GM12891 (cell line): ENCODE measurements at places on chromosomes 13 and 19.

GRCh38 chr19:48117515-48118130 is 7.0 kb upstream of the PLA2G4C start:
- no peak for DNase-seq

DNA sequence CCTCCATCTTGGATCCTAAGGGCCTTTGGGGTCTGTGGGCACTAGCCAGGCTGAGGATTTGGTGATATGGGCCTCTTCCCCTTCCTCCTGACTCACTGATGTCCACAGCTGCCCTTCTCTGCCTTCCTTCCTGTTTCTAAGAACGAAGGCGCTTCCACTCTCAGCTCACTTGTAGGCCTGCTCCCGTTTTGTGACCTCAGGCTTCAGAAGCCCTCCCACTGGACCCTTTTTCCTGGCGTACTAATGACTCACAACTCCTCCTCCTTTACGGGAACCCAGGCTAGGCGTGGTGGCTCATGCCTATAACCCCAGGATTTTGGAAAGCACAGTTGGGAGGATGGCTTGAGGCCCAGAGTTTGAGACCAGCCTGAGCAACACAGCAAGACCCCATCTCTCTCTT is 55.6 kb downstream of the TMED1 start:
- DNase-seq = no peak

GRCh38 chr13:71149498-71150363 is 717.3 kb downstream of the DACH1 start:
- DNase-seq = no peak

DNA sequence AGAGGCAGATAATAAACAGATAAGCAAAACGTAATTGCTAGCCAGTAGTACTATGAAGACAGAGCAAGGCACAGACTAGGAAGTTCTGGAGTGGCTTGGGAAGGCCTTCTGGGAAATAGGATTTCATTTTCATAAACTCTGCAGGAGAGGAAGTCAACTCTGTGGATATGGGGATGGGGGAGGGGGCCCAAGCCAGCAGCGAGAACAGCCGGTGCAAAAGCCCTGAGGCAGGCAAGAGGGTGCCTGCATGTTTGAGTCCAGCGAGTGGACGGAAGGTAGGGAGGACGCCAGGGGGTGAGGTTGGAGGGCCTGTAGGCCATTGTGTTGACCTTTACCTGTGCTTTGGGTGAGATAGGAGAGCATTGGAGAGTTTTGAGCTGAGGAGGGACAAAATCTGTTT is 9.0 kb upstream of the ASF1B start:
- DNase-seq = no peak

DNA sequence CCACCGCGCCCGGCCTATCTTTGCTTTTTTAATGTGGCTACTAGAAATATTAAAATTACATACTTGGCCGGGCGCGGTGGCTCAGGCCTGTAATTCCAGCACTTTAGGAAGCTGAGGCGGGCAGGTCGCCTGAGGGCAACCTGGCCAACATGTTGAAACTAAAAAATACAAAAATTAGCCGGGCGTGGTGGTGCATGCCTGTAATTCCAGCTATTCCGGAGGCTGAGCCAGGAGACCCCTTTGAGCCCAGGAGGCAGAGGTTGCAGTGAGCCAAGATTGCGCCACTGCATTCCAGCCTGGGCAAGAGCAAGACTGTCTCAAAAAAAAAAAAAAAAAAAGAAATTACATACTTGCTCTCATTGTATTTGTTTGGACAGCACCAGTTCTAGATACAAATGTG is 34.8 kb upstream of the DPRX start:
- no peak for DNase-seq

DNA sequence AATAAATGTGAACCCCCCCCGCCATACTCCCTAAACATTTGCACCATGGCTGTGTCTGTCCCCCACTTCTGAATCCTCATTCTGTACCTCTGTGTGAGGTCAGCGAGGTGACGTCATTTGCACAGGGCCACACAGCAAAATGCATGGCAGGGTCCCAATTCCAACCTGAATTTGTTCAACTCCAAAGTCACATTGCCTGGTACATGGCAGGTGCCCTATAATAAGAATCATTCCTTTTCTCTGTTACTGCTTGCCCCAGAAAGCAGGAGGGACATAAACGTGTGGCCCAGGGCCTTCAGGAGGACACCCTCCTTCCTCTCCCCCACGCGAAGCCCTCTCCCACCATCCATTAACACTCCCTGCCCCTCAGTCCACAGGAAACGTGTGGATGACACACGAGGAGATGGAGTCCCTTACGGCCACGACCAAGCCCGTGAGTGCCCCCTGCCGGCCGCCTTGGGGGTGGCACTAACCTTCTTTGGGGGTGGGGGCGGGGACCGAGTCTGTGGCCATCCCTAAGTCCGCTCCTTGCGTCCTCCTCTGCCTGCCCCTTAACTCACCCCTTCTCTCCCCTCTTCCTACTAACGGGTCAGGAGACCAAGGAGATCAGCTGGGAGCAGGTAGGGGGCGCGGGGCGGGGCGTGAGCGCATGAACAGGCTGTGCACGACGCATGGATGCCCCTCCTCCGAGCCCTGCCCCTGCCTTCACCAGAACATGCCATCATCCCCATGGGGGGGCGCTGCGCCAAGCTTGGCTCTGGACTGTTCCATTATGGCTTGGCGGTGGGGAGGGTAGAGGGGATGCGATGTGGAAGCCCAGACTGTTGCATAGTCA is 9.4 kb downstream of the HRC start:
- peak; percentile 72 for DNase-seq

- DNase-seq = no peak
Measured at GRCh38 chr13:112450118-112450903, 74.2 kb downstream of the SPACA7 start.

DNA sequence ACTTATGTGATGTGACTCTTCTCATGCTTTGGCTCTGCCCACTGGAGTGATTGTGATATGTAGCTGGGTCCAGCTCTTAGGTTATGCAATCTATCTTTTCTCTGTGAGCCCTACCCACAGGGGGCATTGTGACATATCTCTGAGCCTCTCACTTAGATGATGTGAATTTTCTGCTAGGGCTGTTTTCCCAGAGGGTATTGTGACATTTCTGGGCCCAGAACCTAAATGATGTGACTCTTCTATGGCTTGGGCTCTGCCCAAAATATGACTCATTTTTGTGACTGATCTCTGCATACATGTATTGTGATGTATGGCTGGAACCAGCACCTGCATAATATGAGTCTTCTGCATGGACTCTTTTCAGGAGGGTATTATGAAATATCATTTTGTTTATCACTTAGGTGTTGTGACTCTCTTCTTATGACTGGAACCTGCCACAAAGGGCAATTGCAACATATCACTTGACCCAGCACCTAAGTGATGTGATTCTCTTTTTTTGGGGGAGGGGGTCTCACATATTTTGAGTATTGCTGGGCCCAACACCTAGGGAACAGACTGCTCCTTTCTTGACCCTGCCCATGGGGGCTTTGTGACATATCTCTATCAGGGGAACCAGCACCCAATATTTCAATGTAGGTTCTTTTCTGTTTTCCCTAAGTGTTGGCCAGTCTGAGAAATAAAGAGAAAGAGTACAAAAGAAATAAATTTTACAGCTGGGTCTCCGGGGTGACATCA is 12.1 kb upstream of the ZNF254 start:
- DNase-seq = no peak
